ENCODE measurements at places on chromosomes 4 and X.

GRCh38 chrX:32016195-32016594 is 944.4 kb upstream of the FTHL17 start:
- DNase-seq: no peak

GRCh38 chr4:19993242-19993641 is 258.5 kb upstream of the SLIT2 start:
- no peak for DNase-seq

- DNase-seq: peak; percentile 57
Observed at GRCh38 chr4:128525387-128525786, 237.8 kb upstream of the PGRMC2 start.

- DNase-seq: peak; percentile 79
Observed at GRCh38 chr4:67087897-67088296, 457.4 kb downstream of the CENPC start.

DNA sequence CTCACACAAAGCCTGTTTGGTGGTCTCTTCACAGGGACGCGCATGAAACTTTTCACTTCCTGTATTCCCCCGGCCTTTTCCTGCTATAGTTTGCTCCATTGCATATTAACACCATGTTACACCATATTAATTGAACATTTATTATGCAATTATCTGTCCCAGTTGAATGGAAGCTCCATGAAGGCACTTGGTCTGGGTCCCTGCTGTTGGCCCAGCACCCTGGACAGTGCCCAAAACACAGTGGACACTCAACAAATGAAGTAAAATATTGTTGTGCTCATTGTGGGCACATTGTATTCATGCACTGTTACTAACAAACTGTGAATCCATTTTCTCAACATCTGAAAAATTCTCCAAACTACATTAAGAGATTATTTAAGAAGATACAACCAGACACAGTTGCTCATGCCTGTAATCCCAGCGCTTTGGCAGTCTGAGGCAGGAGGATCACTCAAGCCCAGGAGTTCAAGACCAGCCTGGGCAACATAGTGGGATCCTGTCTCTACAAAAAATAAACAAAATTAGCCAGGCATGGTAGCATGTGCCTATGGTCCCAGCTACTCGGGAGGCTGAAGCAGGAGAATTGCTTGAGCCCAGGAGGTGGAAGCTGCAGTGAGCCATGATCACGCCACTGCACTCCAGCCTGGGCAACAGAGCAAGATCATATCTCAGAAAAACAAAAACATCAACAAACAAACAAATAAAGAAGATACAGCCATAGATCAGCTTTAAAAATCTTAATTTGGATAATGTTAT is 292.7 kb upstream of the TENM3 start:
- no peak for DNase-seq

DNA sequence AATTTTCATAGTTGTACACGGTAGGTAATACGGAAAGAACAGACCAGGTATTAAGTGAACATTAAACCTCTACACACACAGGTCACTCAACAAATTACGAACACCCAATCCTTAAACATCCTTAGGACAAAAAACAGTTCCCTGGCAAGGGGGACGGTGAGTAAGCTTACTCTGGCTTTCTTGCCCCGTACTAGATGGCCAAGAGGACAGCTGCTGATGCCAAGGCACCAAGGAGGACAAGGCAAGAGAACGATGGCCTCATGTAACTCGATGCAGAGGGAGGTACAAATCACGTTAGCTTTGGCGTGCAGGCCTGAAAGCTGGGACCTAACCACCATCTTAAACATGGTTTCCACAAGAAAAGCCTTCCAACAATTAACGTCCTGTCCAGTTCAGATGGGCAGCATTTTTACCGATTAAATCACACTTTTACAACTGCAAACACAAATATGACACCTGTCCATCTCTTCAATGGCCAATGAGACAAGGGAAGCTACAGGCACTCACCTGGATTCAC is 23.7 kb downstream of the FAT1 start:
- DNase-seq: no peak

GRCh38 chr4:184958127-184958922 is 60.0 kb upstream of the HELT start:
- DNase-seq: no peak

GRCh38 chr4:7970361-7970946 is 30.8 kb upstream of the AFAP1 start:
- DNase-seq: no peak

GRCh38 chr4:97646997-97647396 is 496.3 kb downstream of the STPG2 start:
- no peak for DNase-seq

DNA sequence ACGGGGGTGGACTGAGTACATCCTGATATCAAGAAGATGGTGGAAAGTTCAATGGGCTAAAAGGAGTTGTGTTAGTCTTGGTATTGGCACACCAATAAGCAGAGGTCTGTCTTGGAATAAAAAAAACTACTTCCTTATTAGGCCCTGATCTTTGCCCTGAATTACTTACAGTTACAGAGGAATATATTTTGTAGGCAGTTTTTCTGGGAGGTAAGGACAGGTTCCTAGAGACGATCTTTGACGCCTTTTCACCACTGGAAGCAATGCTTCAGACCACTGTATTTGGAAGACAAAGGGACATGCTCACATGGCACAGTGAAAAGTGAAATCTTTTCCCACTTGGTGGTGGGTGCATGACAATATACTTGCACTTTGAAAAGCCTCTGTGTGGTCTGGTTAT is 618 bp upstream of the XK start:
- peak; percentile 48 for DNase-seq

DNA sequence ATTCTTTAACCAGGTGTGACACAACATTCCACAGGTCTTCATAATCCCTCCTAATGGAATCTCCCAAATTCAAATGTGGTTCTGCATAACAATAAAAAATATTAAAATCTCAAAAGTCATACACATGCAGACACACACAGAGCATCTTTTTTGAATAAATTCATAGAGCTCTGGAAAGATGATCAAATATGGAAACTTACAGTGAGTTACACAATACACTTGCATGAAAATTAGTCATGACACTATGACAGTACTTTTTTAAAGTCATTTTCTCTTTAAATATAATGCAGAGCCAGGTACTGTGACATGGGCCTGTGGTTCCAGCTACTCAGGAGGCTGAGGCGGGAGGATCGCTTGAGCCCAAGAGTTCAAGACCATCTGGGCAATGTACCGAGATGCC is 38.9 kb downstream of the DDX60L start:
- DNase-seq: no peak

GRCh38 chr4:7255488-7255881 is 63.1 kb downstream of the SORCS2 start:
- DNase-seq: no peak

DNA sequence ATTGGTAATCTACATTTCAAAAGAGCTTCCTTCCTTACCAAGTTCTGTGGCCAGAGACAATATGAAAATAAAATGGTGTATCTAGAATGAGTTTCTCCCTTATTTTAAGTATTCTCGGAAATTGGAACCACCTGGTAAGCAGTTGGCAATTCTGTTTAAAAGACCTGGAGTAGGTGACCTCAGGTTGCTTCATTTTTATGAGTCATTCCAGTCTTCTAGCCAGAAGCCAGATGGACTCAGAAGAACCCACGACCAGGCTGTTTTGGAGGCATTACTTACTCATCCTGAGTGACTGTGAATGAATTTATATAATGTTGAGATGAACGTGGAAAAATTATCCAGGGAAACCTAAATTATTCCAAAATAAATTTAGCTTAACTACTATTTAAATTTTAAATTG is 9.1 kb downstream of the BMPR1B start:
- no peak for DNase-seq

- DNase-seq: no peak
Observed at GRCh38 chr4:123365412-123365811, 31.2 kb upstream of the SPRY1 start.

- no peak for DNase-seq
Observed at GRCh38 chrX:106973433-106974149, 26.4 kb downstream of the MORC4 start.

DNA sequence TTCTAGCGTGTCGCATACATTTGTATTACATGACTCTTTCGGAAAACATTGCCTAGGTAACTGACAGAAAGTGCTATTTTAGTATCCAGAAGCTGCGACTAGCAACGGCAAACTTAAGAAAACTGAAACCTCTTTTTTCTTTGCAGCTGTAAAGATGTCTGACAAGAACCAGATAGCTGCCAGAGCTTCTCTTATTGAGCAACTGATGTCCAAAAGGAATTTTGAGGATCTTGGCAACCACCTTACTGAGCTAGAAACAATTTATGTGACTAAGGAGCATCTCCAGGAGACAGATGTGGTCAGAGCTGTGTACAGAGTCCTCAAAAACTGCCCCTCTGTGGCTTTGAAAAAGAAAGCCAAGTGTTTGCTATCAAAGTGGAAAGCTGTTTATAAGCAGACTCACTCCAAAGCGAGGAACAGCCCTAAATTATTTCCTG is 9.4 kb downstream of the TCEANC start:
- DNase-seq: no peak

DNA sequence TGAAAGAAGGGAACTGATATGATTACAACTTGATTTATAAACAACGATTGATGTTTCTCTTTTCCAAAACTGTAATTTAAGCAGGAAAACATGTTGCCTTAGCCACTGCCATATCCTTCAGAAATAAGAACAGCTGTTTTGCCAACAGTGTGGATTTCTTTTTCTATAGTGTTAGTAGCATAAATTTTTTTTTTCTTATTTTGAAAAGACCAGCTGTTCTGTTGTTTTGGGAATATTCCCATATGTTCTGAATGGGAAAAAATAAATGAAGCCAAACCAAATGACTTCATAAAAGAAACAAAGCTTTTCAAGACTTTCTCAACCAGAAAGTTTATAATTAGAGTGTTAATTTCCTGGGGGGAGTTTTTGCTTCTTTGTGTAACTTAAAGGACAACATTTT is 83.9 kb upstream of the ARHGAP24 start:
- no peak for DNase-seq

DNA sequence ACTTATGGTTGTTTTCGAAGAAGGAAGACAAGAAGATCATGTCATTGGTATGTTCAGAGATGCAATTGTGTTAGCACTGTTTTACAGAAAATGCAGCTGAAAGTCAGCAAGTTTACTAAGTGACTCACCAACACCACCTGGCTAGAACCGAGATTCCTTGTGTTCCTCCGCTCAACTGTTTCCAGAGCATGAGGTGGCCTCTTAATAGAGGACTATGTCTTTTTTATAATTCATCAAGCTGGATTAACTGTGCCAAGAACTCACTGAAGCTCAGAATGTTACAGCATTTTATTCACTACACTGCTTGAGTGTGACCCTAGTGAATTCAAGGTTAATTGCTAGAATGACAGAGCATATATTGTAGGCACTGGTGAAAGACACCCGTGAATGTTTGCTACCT is 1573.5 kb upstream of the TENM3 start:
- DNase-seq: no peak

GRCh38 chrX:2552621-2553201 is 51.9 kb upstream of the DHRSX start:
- no peak for DNase-seq

- DNase-seq: peak; percentile 20
Observed at GRCh38 chr4:186727169-186727976, 3.7 kb upstream of the FAT1 start.

DNA sequence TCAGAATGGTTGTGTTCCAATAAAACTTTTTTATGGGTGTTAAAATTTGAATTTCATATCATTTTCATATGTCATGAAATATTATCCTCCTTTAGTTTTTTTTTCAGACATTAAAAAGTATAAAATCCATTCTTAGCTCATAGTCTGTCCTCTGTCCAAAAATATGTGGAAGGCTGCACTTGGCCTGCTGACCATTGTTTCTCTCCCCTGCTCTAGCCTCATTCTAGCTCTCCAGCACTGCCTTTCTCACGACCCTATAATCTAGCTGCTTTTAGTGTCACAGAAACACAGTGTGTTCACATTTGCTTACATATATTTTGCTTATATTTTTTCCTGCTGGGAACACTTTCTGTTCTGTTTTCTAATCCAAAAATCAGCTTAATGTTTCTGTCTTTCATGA is 165.0 kb upstream of the ANK2 start:
- no peak for DNase-seq

- no peak for DNase-seq
Observed at GRCh38 chr4:10083861-10084641, 32.5 kb downstream of the WDR1 start.

DNA sequence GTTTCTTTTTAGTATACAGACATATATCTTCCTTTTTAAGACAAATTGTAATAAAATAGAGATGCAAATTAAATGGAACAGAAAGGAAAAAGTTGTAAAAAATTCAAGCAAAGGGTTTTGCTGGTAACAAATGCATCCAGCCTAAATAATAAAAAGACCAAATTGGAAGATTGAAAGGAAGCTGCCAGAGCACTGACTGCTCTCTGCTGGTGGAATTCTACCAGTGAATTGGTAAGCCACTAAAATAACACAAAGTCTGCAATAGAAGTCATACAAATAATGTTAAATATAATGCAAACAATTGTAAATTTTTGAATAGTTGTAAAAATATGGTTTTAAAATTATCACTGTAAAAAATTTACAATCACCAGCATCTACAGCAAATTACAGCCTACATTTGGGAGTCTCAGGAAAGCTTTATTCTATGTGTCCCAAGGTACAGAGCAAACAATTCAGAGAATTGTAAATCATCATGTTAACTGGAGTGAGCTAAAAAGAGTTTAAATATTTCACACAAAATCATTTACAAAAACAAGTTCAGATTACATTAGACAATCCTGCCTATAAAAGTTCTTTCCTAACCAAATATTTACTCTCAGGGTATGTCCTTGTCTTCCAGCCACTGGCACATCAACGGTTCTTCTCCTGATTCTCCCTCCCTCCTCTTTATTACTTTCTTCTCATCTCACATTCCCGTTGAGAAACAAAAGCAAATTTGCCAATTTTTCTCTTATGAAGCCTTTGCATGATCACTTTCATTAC is 1322.5 kb downstream of the PCDH7 start:
- DNase-seq: no peak

- DNase-seq: peak; percentile 37
Observed at GRCh38 chr4:136637071-136637777, 895.1 kb downstream of the PCDH18 start.

GRCh38 chrX:120795301-120795700 is 80.4 kb downstream of the CT47B1 start:
- no peak for DNase-seq

GRCh38 chr4:112518675-112519074 is 2.7 kb upstream of the NEUROG2 start:
- DNase-seq: no peak

DNA sequence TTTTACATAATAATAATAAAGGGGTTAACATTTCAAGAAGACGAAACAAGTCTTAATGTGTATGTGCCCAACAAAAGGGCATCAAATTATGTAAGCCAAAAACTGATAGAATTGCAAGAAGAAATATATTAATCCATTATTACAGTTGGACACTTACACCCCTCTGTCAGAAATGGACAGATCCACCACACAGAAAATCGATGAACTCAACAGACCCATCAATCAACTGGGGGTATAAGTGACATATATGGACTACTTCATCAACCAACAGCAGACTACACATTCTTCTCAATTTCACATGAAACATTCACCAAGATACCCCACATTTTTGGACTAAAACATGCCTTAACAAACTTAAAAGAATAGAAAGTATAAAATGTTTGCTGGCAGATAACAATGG is 183.8 kb downstream of the COL25A1 start:
- DNase-seq: no peak

GRCh38 chrX:47540754-47541538 is 20.1 kb upstream of the ARAF start:
- peak; percentile 53 for DNase-seq
